ENCODE measurements at places on chromosomes 12 and 14.
A peak's percentile ranks its signal among the peaks of the same experiment; 100 is the strongest.

DNA sequence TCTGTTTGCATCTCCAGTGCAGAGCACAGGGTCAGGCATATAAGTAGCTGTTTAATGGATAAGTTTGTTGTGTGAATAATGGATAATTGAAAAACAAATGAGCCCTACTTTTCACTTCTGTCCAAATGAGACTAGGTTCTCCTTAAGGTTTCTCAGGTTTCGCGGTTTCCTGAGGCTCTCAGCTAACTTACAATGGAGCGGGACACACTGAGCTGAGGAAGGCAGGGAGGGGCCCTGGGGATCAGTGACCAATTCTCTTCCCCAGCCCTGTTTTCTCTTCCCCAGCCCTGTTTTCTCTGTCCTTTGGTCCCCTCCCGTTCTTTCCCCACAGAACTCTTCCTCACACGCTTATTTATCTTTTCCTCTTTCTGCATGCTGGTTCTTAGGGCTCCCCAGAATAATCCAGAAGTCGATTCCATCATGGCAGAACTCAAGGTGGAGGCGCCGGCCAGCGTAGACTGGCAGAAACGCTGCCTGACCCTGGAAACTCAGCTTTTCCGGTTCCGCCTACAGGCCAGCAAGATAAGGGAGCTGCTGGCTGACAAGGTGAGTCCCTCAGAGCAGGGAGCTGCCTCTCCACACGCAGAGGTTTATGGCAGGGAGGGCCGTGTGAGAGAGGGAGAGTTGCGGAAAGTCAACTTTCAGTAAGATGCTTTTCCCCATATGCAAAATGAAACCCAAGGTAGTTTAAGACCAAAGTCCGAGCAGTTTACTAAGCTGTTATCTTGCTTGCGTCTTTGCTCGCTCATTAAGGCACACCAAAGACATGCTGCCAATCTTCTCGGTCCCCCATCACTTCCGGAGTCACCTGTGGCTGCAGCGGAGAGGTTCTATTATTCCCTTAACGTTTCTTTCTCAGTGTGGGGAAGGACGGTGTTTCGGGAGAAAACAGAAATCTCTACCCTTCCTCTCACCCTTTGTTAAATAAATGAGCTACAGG, 8.6 kb downstream of the PLEKHH1 start:
- no peak for DNase-seq

DNA sequence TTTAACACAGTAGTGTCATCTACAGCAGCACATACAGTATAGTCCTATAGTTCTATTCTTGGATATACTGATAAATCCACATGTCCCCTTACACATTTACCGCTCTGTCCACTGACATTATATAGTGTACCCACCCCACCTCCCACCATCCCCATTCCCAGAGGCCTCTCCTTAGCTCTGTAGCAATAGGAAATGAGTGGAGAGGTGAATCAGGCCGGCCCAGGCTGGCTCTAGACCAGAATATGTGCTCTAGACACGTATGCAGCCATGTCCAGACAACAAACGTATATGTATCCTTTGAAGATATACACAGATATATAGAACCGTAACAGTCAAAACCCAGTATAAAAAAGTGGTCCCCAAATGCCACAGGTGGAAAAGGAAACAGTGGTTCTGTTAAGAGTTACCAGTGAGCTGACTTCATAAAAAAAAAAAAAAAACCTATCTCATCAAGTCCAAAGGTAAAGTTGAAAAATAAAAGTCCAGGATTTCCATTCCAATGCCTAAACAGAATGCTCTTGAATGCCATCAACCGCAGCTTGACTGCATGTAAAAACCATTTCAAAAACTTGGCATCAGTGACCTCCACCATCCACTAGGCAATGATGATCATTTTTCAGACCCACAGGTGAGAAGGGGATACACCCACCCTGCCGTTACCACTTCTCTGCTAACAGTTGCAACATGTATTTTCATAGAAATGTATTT, 16.7 kb downstream of the EGLN3 start:
- no peak for DNase-seq

DNA sequence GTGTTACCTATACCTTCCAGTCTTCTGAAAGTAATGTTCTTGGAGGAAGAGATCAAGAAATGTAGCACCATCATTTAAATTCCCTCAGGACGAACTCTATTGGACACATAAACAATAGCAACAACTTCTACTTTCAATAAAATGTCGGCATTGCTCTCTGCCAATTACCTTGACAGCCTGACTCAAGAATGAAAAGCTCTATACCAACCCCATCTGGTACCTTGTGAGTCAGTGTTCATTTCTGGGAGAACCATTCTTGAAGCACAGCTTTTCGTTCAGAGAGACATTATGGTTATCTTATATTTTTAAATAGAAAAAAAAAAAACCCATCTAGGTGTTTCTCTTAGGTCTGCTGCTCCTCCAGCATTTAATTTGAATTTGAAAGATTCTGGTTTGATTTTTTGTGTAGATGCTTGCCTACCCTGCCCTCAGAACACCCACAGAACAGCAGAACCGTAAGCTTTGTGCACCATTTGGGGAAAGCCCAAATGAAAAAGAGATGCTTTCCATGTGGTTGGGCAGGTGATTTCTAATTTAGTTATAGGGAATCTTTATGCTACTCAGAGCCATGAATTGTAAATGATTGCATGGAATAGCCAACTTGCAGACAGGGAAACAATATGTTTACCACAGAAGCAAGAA, 156.0 kb downstream of the SAMD4A start:
- no peak for DNase-seq

GRCh38 chr12:85711735-85712390, 124.3 kb downstream of the RASSF9 start:
- no peak for DNase-seq

DNA sequence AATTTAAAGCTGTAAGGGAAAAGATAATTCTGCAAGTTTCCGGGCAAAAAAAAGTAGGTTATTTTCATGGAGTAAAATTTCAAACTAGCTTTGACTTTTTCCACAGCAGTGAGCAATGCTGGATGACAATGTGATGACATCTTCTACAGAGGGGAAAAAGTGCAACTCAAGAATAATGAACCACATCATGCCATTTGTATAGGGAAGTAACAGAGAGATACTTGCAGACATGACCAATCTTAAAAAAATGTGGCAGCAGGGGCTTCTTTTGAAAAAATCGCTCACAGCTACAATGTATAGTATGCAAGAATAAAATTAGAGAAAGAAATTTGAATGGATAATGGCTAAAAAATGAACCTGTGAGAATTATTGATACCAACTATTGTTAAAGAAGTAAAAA, 115.5 kb downstream of the DHRS2 start:
- no peak for DNase-seq

DNA sequence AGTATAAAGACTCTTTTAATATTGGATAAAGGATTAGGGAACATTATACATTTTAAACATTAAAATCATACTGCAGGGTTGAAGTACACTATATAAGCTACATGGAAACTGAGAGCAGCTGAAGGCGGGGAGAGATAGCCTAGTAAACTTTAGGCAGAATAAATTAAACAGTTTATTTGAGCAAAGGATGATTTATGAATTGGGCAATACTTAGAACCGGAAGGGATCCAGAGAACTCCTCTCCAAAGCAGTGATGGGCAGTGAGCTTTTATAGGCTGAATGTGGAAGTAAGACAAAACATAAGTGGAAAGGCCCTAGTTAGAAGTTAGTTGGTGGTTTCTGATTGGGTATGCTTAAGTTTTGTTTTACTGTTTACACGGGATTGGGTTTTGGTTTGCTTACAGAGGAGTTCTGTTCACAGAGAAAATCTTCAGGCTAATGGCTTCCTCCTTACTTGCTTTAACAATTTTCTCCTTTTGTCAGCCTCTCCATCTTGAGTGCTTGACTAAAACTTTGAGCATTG, 18.9 kb downstream of the LEMD3 start:
- no peak for DNase-seq

- DNase-seq: no peak
Measured at GRCh38 chr12:98980508-98980907, 335.4 kb downstream of the APAF1 start.

DNA sequence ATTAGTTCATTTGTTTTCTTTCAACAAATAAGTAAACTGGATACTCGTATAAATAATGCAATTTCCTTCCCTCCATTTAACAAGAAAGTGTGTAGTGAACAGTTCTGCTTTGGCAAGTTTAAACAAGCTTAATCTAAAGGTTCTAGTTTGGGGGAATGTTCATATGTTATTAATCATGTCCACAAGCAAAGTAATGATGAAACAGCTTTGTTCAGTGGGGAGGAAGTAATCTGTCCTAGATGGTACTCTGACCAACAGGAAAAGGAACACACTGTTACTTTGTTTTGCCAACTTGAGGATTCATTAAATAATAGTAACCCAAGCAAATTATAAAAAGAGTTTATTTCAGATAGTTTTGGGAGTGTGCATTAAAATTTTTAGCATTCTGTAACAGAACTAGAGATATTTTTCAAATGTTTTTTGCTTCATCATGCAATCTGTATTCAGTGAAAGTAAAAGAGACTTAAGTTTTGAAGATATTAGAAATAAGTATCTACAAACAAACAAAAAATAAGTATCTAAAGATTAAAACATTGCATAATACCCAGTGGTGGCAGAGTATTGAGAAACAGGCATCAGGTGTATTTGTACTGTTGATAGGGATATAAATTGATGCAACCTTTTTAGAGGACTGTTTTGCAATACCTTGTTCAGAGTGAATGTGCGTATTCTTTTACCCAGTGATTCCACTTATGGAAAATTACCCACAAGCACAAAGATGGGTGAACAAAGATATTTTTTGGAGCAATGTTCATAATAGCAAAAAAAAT, 61.1 kb downstream of the RAB35 start:
- no peak for DNase-seq

GRCh38 chr14:65939184-65939583, 526.7 kb downstream of the FUT8 start:
- DNase-seq: no peak

GRCh38 chr12:9706086-9706685, 26.7 kb downstream of the CLECL1 start:
- no peak for DNase-seq

DNA sequence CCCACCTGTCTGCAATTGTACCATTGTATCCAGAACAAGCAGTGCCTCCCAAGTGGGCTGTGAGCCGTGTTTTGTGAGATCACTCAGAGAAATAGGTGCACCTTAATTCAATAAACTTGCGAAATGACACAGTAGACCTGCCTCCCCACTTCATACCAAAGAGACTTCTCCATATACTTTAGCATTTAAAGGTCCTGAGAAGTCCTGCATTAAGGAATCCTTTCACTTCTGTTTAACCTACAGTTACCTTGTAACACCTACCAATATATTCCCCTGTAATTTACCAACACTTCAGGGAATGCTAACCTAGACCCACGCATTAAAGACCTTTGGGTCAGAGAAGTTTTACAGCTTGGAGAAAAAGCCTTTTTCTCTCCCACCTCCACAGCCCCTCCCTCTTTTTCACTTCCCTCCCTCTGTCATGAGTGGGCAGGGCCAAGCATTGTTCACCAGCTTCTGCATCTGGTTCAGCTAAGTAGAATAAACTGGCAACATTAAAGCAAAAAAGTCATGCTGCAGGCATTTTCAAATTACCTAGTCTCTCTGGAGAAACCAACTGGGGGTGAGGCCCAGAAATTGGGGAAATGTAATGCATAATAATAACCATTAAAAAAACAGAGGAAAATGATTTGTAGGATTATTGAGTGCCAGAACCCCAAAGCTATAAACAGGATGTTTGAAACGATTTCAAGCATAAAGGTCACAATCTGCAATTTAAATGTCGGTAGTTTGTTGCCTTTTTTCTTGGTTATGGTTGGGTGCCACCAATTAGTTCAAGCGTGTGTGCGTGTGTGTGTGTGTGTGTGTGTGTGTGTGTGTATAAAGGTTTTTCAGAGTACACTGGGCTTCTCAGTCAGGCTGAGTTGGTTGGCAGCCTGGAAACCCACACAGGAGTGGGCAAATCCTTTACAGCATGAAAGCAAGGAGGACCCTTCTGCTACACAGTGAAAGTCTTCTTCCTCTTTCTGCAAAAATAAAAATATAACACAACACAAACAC, 13.7 kb upstream of the WSCD2 start:
- DNase-seq: peak; percentile 15

- no peak for DNase-seq
Measured at GRCh38 chr12:132053338-132054330, 90.5 kb downstream of the DDX51 start.

DNA sequence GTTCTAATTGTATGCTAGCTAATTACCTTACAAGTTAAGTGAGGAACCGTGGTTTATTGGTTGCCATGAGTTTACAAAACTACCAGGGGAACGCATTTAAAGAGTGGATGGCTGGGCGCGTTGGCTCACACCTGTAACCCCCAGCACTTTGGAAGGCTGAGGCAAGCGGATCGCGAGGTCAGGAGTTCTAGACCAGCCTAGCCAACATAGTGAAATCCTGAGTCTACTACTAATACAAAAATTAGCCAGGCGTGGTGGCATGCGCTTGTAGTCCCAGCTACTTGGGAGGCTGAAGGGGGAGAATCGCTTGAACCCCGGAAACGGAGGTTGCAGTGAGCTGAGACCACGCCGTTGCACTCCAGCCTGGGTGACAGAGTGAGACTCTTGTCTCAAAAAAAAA, 2.2 kb downstream of the EIF5 start:
- DNase-seq: no peak

- DNase-seq: no peak
Measured at GRCh38 chr14:71628433-71628832, 303.8 kb upstream of the RGS6 start.

All from NCI-H187 (cell line).